Cardiac septum (tissue), 1 donor: ENCODE measurements at places on chromosomes 12 and 14. TPM values are rescaled to one million over a fixed set of nuclear protein-coding genes. Genes with fewer than 3 reads are reported as not detected.

- DNase-seq = peak; percentile 91
These were observed 10.4 kb downstream of the ITPK1 start for GRCh38 chr14:93105362-93105761.

GRCh38 chr14:99134516-99135046 lies 137.4 kb downstream of the BCL11B start:
- DNase-seq = no peak

HOXC12 gene
- not detected for total RNA-seq

GRCh38 chr14:24673059-24673458 lies 39.1 kb upstream of the GZMB start:
- no peak for DNase-seq

GLI1 gene
- 0.83 TPM for total RNA-seq

DNA sequence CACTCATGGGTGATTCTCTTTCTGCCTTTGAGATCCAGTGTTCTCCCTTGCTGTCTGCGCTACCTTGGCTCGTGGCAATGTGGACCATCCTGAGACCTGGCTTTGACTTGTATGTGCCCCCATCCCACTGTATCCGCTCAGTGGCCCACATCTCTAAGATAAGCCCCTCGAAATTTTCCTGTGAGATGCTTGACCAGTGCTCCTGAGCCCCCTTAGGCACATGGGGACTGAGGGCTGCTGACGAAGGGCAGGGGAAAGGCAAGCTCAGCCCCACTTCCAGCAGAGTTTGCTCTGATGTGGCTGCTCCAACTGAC lies 1.5 kb upstream of the NINJ2 start:
- DNase-seq = no peak

TSPAN11 gene
- 1.9 TPM for total RNA-seq

DNA sequence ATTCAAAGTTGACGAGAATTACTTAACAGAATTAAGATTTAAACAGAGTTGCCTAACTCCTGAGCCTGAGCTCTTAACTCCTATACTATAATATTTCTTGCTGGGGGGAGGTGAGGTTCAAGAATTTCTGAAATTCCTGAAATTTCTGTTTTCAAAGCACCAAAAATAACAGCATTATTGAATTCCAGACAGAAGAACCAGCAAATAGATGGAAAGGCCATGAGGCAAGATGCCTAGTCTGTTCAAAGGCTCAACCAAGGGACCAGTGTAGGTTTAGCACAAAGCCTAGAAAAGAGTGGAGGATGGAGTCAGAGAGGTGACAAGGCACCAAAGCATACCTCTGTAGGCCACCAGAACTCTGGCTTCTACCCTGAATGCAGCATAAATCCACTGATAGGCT lies 76.4 kb downstream of the PPP1R12A start:
- no peak for DNase-seq

- no peak for DNase-seq
These were observed 24.1 kb upstream of the INSM2 start for GRCh38 chr14:35509846-35510245.

- DNase-seq = no peak
These were observed 202.4 kb upstream of the AMIGO2 start for GRCh38 chr12:47282206-47282605.

GRCh38 chr12:130200445-130200844 lies 38.2 kb downstream of the FZD10 start:
- DNase-seq = peak; percentile 12

GRCh38 chr14:94571950-94572349 lies 9.3 kb upstream of the SERPINA5 start:
- peak; percentile 67 for DNase-seq

SSTR1 gene
- 0.59 TPM for total RNA-seq

CLEC1A gene
- 2.2 TPM for total RNA-seq

RPL41 gene
- total RNA-seq = 1,517 TPM

- DNase-seq = no peak
These were observed 9.9 kb upstream of the FZD10 start for GRCh38 chr12:130152386-130152785.

IL31 gene
- not detected for total RNA-seq

ENDOU gene
- total RNA-seq = 0.24 TPM

DNA sequence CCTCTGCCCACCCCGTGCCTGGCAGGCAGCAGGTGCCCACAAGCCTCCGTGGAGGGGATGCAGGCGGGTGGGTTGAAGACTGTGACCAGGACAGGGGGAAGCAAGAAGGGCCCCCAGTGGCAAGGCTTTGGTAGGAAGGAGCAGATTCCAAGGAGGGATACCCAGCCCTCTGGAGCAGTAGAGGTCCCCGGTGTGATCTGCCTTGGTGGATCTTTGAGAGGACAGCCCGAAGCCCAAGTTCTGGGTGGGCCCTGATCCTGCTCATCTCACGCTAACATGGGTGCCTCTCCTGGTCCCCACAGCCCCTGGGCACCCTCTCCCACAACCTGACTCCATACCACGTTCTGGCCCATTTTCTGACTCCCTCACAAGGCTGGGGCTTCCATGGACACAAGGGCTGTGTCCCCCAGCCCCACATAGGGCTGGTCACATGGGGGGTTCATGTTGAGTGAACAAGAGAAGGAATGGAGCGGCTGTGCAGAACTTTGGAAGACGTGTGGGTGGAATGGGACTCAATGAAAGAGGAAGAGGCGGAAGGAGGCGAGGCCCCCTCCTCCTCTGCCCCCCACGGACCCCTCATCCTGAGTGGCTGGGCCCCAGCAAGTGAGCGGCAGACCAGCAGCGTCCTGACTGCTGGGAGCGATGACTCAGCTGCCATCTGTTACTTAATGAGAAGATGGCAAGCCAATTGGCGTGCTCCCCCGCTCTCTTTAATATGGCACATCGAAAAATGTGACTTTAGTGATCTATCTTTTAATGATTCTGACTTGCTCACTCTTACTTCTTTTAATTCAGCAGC lies 77.0 kb upstream of the BCL11B start:
- DNase-seq = peak; percentile 38

DNA sequence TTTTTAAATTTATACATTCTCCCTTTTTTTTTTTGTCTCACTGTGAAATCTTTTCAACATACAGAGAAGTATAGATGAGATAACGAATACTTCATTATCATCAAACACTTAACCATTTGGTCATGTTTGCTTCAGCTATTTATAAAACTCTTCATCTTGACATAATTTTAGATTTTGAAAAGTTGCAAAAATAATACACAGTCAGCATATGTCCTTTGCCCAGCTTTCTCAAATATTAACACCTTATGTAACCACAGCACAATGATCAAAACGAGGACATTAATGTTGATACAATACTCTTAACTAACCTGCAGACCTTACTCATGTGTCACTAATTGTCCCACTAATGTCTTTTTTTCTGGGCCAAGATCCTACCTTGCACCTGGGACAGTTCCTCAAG lies 36.0 kb downstream of the DACT1 start:
- no peak for DNase-seq

- no peak for DNase-seq
These were observed 3.3 kb upstream of the TTC9 start for GRCh38 chr14:70638416-70638815.

DHRS2 gene
- total RNA-seq = 0.27 TPM

- DNase-seq = no peak
These were observed 49.3 kb downstream of the RAB35 start for GRCh38 chr12:120067084-120067869.

NTS gene
- total RNA-seq = not detected

DNA sequence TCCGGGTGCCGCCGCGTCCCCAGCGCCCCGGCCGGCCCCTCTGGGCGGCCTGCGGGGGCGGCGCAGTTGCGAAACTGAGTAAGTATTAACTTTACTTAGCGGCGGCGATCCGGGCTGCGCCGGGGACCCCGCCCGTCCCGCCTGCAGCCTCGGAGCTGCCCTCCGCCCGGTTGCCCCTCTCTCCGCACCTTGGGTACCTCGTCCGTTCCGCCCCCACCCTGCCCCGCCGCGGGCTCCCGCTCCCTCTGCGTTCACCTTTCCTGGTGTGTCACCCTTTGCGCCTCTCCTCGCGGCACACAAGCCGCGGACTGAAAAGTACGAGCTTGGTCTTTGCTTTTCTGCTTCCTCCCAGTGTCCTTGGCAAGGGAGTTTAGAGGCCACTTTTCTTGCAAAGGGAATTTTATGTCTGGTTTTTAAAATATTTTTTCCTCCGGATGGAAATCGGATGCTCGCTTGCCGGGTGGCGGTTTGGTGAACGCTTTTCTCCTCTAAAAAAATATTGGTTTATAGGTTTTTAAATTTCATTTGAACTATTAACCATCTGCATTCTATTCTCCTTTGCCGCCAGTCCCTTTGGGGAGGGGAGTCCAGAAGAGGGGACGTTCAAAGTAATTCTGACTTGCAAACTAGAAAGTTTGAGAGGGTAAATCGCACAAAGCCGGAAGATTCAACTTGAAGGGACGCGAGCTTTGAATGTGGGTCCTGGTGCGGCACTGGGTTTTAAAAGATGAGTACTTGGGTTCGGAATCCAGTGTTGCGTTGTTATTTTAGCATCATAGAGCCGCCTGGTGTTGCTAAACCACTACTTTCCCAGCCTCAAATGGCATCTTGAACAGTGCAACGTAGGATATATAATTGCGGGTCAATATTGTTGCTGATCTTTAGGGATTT lies 834 bp downstream of the RASSF8 start:
- peak; percentile 78 for DNase-seq

DNA sequence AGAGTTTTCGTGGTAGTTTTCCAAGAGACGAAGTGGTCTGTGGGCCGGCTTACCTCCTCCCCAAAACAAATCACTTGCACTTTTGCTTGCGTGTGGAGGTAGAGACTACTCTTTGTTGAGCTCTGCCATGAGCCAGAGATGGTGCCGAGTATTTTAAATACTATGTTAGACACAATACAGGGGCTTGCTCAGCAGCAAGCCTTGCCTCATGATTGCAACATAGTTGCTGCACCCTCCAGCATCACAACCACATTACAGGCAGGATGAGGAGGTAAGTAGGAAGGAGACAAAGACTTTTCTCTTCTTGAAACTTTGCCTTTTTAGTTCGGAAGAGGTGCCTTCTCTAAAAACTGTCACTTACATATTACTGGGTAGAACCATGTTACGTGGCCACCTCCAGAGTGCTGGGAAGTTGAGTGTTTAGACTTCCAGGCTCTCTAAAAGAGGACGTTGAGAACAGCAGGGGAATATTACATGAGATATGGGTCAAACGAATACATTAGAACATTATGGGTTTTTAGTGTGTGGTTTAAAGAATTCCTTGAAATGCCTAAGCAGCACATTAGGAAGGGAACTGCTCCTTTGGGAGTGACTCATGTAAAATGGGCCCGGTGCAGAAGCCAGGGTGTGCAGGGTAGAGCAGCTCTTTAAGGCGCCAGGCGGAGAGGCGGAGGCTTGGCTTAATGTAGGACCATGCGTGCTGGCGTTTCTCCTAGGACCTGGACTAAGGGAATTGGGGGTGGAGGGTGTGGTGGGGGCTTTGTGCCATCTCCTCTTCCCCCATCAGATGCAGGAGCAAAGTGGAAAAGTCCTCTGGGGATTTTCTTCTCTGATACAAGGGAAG lies 110.6 kb upstream of the PRMT8 start:
- no peak for DNase-seq
